Osteocyte (in vitro differentiated cells): ENCODE measurements at places on chromosomes 2 and 18.

- no peak for DNase-seq
Measured at GRCh38 chr2:63814114-63814513, 27.6 kb upstream of the UGP2 start.

DNA sequence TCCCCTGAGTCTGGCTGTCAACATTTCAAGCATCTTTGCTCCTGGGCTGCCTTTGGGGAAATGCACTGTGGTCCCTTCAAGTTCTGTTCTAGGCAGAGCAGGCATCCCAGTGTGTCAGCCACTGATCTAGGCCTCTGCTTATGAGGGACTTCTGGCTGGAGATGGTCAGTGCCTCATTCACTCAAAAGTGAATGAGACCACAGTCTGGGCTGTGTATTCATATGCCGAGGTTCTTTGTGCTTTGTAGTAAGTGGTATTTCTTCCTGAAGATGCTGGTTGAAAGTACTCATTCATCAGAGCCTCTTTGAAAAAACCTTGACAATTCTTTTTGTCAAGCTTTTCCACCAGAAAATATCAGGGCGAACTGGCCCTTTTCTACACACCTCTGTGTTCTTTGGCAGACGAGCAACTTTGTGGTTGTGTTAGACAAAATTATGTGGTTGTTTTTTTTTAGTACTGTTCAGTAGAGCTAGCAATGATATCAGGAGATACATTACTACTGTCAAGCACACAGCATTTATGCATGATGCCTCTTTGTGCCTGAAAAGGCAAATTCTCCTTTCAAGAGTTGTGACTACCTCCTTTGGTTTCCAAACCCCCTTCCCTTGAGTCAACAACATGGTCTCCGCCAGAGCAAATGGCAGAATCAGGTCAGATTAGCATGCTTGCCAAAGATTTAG lies 510.9 kb upstream of the NRP2 start:
- no peak for DNase-seq

DNA sequence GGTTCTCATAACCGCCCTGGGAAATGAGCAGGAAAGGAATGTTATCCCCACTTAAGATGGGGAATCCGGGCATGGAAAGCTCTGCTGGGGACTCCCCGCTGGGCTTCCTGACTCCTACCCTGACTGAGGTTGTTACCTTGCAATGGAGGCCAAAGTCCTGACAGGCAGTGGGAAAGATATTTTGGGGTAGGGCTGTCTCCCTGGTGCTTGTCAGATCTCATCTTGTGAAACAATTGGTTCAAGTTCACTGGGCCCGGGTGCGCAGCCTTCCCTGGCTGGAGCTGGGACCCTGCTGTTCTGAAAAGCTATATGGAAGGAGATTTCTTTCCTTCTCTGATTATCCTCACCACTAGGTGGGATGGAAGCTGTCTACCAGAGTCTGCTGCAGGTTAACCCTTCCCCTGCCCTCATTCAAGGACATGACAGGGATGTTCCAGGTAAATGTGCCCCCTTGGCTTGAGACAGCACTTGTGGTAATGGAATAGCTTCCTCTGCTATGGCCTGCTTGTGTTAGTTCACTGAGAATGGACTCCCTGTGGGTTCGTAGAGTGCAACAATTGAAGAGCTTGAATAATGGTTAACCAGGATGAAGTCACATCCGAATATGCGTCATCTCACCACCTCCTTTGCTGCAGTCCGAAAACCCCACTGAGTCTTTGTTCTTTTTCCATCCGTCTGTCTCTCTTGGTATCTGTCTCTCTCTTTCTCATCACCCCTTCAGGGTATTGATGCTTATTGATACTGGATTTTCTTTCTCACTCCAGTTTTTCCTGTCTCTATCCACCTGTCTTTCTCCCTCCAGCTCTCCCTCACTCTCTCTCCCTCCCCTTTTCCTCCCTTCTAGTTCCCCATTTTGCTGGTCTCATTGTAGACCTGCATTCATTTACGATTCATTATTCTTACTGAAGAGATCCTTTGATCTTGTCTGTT lies 67.8 kb upstream of the EPAS1 start:
- DNase-seq, result no peak

DNA sequence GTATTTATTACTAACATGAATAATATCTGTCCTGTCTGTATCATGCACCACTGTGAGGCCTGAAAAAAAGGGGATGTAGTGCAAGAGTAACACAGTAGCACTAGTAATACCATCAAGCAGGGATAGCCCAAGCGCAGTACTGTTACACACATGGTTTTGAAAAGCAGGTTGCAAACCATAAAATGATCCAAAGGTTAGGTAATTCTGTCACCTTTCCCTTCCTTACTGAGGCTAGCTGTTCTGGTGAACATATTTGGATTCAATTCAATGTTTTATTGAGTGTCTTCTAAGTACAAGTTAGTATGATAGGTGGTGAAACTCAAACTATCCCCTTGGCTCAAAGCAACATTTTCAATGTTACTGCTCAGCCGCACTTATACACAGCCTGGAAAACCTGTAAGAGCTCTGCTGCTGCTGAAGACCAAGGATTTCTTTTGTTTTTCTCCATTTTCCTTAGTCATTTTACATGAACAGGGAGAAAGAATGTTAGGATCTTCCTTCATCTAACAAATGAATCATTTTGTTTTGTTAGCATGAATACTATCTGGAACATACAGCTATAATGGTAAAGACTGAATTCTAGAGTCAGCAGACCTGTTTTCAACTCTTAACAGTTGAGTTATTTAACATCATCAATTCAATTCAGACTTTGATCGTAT lies 102.5 kb upstream of the ITPRID2 start:
- no peak for DNase-seq

- DNase-seq, result no peak
Measured at GRCh38 chr2:150209746-150210145, 277.7 kb downstream of the RND3 start.

DNA sequence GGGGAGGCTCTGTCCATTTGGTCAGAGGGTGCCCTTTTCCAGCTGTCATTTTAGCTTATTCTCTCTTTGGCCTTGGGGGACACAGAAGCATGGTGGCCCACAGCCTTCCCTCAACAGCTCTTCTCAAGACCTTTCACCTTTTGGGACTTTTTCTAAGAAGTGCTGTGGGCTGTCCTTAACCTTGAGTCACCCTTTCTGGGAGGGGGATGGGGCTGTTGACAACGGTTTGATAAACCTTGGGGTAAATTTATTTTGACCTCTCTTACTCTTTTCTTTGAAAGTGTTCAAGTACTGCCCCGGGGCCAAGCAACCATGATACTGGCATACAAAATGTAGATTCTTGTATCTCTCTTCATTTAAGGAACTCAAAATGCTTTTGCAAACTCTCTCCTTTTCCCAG lies 13.7 kb downstream of the IGFBP5 start:
- DNase-seq, result no peak
